Stimulated activated CD4-positive, alpha-beta T cell treated with anti-CD3 and anti-CD28 coated beads, Interleukin-1b, Interleukin-23, amount 100 ng/mL, for 4 hours (primary cell): ENCODE measurements at places on chromosomes 13 and 19.

DNA sequence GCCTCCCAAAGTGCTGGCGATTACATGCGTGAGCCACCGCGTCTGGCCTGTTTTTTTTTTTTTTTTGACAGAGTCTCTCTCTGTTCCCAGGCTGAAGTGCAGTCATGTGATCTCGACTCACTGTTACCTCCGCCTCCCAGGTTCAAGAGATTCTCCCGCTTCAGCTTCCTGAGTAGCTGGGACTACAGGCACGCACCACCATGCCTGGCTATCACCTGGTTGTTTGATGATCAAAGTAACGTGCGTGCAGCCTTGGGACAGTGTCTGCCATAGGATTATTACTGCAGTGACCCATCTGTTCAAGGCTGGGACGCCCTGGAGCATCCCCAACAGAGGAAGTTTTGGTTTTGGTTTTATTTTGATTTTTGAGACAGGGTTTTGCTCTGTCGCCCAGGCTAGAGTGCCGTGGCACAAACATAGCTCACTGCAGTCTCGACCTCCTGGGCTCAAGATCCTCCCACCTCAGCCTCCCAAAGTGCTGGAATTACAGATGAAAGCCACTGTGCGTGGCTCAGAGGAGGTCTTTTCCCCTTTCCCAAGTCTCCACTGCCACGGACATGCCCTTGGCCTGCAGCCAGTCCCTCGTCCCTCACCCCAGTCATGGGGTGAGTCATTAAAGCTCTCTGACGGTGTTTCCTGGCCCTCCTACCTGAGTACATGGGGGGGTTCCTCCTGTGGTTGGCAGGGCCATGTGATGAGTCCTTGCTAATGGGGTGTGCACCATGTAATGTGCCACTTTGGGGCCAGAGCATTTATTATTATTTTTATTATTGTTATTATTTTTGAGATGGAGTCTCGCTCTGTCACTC, 65.6 kb downstream of the IER2 start:
- DNase-seq = no peak

GRCh38 chr19:38209152-38209551, 14.9 kb downstream of the DPF1 start:
- no peak for DNase-seq

GRCh38 chr19:32269831-32270230, 75.6 kb upstream of the ZNF507 start:
- no peak for DNase-seq

GRCh38 chr13:61960981-61961380, 545.3 kb upstream of the PCDH20 start:
- DNase-seq = no peak

GRCh38 chr19:8334458-8335342, 8.4 kb downstream of the KANK3 start:
- no peak for DNase-seq

DNA sequence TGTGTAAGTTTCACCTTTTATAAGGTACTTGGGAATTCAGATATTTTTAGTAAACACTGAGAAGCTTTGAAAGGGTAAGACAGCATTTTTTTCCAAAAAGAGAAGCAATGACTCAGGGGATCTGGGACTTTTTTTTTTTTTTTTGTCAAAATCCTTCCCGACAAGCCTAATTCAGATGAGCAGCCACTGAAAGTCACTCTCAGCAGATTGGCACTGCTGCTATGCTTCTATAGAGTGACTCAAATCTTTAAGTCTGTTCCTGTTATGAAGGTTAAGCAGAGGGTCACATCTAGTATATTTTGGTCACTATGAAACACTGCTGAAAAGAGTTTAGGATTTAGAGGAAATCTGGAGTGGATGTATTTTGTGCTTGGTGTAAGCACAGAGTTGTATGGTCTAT, 571.1 kb downstream of the MYO16 start:
- DNase-seq = no peak

GRCh38 chr13:31843044-31843443, 103.7 kb downstream of the RXFP2 start:
- no peak for DNase-seq

DNA sequence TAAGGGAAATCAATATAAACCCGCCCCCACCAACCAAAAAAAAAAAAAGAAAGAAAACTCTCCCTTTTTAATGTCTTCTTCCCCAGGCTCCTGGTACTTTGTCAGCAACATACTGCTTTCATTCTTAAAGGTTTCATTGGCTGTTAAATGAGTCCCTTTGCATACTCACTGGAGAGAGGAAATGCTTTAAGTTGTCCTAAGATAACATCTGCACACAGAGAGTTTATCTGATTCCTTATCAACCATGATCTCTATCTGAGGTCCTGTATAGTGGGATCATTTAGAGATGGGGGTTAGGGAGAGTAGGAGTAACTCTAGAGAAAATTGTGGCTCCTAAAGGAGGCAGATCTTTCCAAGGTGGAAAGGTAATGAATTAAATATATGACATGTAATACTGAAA, 156.5 kb downstream of the OXGR1 start:
- DNase-seq = no peak

DNA sequence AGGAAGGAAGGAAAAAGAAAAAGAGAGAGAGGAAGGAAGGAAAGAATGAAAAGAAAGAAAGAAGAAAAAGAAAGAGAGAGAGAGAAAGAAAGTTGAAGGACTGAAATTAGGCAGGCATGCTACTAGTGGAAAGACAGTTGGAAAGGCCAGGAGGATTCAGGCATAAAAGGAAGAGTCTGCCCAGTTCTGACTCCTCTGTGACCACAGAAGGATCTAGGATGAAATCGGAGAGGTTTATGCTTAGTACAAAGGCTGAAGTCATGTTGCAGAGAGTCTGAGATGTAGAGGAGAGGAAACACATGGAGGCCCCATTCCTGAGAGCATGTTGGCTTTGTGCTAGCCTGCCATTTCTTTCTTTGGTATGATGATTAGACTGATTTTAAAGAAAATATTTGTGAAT, 246.5 kb upstream of the ARGLU1 start:
- DNase-seq = no peak

- DNase-seq = no peak
Observed at GRCh38 chr13:92843549-92843948, 383.1 kb upstream of the GPC6 start.

DNA sequence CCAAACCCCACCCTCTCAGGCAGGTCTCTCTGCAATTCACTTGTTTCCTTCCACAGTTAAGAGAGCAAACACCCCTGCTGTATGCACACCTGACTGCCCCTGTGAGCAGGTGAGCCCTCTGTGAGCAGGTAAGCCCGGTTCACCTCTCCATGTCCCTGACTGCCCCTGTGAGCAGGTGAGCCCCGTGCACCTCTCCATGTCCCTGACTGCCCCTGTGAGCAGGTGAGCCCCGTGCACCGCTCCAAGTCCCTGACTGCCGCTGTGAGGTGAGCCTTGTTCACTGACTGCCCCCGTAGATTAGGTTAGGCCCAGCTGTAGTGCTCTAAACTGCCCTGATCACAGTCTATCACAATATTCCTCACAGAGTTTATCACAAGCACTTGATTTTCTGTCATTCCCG, 29.2 kb downstream of the TMTC4 start:
- DNase-seq = no peak

- no peak for DNase-seq
Observed at GRCh38 chr13:90968166-90968904, 379.2 kb upstream of the MIR17HG start.

- DNase-seq = no peak
Observed at GRCh38 chr13:102825921-102826706, 19.7 kb upstream of the ERCC5 start.

- no peak for DNase-seq
Observed at GRCh38 chr19:14496834-14497227, 904 bp upstream of the GIPC1 start.

- DNase-seq = no peak
Observed at GRCh38 chr13:52995946-52996345, 32.7 kb upstream of the OLFM4 start.

- peak; percentile 45 for DNase-seq
Observed at GRCh38 chr19:41595258-41595889, 19.4 kb downstream of the CEACAM21 start.

DNA sequence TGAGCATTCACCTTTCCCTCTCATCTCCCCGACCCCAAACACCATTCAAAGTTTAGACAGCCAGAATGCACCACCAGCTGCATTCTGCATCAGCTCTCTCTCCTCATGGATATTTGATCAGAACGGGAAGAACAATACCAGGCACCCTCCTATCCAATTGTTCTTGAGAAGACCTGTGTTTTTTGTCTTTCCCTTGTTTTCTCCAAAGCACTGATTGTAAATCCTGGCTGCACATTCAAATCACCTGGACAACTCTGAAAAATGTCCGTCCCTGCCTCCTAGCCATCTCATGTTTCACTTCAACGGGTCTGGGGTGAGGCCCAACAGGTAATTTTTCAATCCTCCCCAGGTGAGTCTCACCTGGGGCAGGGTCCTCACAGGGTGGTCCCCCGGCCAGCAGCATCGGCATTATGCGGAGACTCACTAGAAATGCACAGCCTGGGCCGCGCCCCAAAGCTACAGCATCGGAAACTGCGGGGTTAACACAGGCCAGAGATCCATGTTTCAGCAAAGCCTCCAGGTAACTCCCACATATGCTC, 5.5 kb downstream of the IRS2 start:
- no peak for DNase-seq

DNA sequence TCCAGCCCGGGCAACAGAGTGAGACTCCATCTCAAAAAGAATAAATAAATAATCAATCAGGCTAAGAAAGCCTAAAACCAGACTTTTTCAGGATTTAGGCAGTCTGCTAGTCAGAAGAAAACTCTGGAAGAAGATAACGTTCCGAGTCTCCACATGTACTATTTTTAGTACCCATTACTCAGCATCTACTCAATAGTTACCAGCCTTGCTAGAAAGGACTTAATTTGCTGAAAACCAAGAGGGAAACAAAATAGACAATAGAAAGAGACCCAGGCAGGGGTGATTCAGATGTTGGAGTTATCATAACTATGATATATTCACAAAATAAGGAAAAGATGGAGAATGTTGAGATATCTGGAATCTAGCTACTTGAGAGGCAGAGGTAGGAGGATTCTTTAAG, 3.6 kb upstream of the LIN7B start:
- DNase-seq = no peak

- peak; percentile 23 for DNase-seq
Observed at GRCh38 chr13:29472332-29472961, 123.0 kb downstream of the SLC7A1 start.

GRCh38 chr13:50099473-50099872, 84.2 kb downstream of the KCNRG start:
- DNase-seq = no peak

DNA sequence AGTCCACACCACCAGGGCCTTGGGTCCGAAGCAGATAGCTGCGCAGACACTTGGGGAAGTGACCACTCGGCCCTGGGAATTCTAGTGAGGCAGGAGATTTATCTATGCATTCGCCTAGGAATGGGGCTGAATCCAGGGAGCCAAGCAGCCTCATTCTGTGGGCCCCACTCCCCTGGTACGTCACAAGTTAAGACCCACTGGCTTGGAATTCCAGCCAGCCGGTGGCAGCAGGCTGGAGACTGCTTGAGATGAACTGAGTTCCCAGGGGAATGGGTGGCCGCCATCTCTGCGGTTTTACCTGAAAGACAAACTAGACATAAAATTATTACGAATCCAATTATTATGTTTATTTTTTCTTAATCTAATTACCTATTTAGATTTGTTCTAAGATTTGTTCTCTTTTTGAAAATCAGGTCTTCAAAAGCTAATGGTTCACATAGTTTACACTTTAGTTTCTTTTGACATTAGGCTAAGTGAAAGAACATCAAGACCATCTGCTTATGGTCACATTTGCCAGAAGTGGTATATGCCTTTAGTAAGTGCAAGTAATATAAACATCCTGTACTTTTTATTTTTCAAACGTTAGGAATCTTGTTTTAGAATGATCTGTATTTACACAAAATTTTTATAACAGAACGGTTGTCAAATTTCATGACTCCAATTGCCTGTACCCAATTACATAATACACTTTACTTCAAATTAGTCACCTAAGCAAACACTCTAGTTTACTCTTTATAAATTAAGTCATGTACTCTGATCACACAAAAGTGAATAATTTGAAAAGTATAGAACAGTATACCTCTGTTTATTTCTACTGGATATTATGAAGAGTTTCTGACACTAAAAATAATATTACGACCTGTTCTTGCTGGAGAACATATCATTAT, 74.4 kb downstream of the SLITRK6 start:
- DNase-seq = no peak

GRCh38 chr19:29787281-29787680, 24.5 kb upstream of the CCNE1 start:
- no peak for DNase-seq

DNA sequence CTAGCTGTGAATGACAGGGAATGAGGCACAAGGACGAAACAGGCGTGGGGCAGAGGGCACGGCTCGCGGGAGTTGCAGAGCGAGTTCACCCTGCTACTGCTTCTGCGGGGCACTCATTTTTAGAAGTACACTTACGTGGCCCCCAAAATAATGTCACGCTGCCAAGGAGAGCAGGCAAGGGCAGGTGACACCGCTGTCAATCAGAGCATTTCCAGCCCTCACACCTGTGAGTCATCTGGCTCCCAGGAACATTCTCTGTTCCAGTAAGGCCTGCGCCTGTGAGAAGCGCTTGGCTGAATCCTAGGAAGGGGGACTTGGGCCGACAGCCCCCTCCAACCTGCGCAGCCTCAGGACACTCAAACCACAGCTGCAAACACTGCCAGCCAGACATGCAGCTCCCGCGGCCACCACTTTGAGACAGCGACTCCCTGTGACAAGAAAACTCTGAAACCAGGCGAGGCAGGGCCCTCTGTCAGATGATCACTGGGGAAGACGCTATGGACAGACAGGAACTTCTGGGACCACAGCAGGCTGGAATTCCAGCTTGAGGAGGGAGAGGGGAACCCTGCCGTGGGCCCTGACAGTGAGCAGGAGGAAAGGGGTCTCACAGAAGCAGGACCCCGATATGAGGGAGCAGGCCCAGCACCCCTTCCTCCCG, 12.7 kb downstream of the DOT1L start:
- no peak for DNase-seq

DNA sequence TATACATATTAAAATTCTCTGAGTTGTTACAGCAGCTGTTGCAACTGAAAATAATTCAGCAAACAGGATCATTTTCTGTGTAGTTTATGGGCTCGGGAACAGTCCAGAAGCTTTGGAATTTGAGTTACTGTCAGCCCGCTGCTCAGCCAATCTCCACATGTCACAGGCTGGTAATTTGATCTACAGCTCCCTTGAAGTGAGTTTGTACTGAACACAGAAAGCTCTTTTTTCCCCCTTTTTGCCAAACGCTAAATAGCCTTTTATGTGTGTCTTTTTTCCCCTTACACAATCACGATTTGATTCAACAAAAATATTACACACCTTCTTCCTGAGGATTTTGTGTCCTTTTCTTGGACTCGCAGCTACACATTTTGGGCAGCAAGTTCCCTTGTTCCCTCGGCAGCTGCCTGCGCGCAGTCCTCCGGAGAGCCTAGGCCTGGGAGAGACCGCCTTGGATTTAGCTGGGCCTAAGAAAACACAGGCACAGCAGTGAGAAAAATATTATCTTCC, 371.4 kb downstream of the KCNRG start:
- DNase-seq = no peak

DNA sequence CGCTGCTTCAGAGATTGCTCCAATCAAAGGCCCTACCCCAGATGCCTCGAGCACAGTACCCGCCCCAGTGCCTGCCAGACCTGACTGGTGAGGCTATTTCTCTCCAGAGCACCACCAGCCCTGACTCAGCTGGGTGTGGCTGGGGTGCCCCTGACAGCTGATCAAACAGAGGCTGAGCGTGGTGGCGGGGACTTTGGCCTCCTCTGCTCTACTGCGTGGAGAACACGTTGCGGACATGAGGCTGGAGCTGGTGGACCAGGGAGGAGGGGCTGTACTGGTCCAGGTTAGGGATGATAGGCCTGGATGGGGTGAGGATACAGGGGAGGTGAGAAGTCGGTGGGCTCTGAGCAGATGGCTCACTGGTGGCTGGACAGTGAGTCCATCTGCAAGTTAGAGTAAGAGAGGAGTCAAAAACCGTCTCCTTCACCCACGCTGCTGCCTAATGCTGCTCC, 3.5 kb upstream of the DOCK6 start:
- no peak for DNase-seq
